ENCODE measurements at places on chromosomes 1 and 21.

DNA sequence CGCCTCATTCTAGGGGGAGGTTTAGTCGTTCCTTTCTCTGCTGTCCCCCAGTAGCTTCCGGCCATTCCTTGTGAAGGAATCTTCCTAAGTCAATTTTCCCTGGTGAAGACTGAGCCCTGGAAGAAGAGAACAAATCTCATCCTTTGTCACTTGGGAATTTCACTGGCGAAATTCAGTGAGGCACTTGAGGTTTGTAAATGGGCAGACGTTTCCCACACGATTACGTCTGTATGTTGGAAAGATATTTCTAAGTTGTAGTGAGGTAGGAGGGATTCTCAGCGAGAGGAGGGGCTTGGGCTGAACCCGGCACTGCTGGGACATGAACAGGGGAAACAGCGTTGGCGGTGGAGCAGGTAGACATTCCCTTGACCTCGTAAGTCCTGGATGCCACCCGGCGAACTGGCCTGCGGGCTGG is 47.2 kb downstream of the GALNT2 start:
- no peak for DNase-seq

GRCh38 chr1:234507626-234508387 is 28.8 kb upstream of the TARBP1 start:
- no peak for DNase-seq

- DNase-seq: no peak
These were observed 124.6 kb downstream of the RASAL2 start for GRCh38 chr1:178218550-178218949.

DNA sequence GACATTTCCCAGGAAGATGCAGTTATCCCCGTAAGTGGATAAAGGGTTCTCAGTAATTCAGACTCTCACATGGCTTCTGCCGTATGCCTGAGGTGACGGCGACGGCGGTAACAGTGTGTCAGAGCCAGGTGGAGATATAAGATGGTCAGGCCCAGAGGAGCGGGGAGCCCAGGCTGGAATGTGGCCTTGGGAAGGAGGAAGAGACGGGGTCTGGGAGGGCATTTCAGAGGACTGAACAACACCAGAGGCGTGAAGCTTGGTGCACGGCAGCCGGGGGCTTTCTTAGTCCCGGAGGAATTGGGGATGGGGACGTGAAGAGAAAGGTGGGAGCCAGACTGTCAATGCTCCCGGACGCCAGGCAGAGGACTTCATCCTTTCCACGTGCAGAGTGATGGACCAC is 1.0 kb downstream of the RER1 start:
- no peak for DNase-seq

DNA sequence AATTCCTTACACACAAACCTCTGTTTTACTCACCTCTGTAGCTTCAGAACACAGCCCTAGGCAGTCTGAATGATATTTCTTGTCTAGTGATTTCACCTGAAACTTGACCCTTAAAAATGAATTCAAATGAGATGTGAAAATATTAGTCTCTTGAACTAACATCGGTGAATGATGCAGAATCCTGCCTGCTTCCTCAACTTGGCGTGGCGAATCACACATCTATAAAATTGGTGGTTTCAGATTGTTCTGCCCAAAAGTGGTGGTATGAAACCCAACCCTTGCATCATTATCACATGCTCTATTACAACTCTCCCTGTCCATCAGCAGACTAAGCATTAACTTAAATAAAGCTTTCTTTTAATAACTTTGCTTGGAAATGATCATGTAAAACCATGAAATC is 26.9 kb upstream of the C1orf21 start:
- no peak for DNase-seq

GRCh38 chr1:182166750-182167149 is 105.2 kb upstream of the ZNF648 start:
- no peak for DNase-seq

DNA sequence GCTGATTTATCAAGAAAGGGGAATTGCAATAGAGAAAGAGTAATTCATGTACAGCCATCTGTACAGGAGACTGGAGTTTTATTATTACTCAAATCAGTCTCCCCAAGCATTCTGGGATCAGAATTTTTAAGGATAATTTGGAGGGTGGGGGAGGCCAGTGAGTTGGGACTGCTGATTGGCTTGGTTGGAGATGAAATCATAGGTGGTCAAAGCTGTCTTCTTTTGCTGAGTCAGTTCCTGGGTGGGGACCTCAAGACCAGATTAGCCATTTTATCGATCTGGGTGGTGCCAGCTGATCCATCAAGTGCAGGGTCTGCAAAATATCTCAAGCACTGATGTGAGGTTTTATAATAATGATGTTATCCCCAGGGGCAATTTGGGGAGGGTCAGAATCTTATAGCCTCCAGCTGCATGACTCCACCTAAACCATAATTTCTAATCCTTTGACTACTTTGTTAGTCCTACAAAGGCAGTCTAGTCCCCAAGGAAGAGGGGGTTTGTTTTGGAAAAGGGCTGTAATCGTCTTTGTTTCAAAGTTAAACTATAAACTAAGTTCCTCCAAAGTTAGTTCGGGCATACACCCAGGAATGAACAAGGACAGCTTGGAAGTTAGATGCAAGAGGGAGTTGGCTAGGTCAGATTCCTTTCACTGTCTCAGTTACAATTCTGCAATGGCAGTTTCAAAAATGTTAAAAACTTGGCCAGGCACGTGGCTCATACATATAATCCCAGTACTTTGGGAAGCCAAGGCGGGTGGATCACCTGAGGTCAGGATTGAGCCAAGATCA is 16.9 kb upstream of the RAB3B start:
- no peak for DNase-seq

DNA sequence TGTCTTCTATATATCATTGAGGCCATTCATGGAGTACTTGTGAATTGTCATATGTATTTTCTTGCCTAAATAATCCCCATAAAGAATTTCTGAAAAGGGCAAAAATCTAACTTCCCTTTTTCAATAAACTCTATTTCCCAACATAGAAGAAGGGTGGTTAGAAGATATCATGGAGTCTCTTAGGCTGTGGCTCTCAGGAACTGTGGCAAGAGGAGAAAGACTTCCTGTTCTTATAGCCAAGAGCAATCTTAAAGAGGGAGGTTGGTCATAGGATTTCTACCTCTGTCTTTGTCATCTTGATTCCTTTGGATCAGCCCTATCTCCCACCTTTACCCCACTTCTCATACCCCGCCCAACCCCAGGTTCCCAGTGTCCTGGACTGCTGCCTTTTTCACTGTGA is 175.8 kb downstream of the TYW3 start:
- no peak for DNase-seq

DNA sequence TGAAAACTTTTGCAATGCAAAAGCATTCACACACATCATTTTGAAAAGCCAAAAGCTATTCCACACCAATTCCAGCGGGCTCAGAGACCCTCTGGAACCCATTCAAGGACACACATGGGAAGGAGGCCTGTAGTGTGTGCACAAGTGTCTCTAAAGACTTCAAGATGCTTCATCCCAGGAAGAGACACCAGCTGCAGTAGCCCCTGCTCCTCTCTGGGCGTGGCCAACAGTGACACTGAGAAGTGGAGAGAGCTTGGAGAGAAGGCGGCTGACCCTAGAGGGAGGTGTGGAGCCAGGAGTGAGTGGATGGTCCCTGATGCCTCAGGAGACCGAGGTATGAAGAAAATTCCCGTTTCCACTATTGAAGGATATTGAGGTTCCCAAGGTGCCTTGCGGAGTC is 14.9 kb upstream of the TNNI1 start:
- DNase-seq: no peak

- no peak for DNase-seq
These were observed 72.8 kb downstream of the XCL2 start for GRCh38 chr1:168470901-168471431.

GRCh38 chr21:25561668-25562641 is 45.3 kb downstream of the MRPL39 start:
- peak; percentile 76 for DNase-seq

DNA sequence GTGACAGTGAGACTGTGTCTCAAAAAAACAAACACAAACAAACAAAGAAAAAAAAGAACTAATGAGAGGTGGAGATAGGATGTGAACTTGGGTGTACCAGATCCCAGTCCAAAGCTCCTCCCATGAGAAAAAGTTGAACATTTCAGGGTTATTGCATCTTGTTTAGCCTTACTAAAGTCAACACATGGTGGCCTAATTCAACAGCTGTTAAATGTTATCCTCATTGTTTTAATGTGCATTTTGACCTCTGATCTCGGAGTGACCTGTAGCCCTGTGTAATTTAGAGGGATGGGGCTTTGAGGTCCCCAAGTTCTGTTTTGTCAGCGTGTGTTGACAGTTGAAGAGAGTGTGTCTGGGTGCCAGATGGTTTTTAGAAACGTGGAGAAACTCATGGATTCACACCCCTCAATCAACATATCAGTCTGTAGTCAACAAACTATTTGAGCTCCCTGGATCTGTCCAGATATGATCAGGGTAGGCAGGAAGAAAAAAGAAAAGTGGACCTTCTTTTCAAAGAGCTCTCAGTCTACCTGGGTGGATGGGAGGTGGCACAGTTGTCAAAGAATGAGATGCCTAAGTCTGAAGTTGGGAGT is 34.7 kb downstream of the PTPRU start:
- no peak for DNase-seq

GRCh38 chr1:203089651-203090045 is 3.8 kb upstream of the MYOG start:
- no peak for DNase-seq

DNA sequence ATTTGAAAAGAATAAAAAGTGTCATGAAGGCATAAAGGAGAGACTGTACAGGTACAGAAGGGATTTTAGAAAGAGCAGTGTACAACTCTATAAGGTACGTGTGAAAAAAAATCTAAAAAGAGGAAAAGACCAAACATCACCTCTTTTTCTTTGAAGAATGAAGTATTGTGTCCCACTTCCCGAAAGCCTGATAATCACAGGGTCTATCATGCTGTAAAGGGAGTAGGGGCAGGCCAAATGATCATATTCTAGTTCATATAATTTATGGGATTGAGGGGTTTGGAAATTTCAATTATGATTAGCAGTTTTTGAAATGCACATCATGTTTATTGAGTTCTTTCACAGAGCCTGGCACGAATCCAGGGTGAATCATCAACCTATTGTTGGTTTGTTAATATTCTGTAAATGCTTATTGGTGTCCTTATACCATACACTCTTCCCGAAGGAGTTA is 910 bp upstream of the RERE start:
- DNase-seq: peak; percentile 16

DNA sequence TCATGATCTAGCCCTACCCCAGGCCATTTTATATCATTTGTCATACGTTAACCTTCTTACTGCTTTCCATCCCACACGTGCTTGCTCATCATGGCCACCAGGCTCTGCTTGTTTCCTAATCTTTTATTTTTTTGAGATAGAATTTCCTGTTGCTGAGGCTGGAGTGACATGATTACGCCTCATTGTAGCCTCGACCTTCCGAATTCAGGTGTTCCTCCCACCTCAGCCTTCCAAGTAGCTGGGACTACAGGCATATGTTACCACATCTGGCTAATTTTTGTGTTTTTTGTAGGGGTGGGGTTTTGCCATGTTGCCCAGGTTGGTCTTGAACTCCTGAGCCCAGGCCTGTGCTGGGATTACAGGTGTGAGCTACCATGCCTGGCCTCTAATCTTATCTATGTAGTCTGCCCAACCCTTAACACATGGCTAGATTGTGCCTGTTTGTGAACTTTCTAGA is 3.3 kb downstream of the UAP1 start:
- no peak for DNase-seq

DNA sequence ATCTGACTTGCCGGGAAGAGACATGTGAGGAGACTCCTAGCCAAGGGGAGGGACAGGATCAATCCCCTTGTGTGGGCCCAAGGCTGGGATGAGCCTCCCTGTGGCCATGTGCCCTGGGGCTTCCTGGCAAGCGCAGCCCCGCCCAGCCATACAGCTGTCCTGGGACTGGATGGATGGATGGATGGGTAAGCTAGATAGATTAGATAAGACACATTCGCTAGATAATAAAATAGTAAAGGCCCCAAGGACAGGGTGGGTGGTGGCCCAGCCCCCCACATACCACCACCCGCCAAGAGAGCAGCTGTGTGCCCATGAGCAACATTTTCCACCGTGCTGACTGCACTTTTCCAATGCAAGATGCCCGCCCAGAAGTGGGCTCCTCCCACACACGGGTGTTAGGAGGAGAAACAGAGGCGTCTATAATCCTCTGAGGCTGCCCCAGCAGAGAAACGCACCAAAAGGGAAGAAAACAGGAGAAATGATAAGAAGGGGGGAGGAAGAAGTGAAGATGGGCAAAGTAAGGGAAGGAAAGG is 25.1 kb downstream of the ZBTB17 start:
- peak; percentile 50 for DNase-seq

DNA sequence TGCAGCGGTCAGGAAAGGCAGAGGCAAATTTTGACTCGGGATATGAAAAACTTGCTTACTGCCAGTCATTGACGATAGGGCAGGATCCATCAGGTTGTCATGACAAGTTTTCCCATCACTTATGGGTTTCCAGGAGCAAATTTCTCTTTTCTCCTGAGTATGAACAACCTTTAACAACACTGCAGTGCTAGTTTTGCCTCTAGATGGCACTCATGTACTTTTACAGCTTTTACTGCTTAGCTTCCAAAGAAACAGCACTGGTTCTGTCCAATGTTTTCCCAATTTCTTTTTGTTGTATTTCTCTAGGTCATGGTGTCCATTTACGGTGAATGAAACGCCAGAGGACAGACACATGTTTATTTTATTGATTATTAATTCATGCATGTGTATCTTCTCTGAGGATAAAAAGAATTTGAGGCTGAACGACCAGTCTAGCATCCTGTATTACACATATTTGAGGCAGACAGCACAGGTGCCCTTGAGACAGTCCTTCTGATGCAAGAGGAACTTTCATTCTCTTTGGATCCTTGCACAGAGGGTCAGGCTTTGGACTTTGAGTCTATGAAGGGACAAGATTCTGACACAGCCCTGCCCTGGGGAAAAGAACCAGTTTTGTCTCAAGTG is 112.3 kb upstream of the TRABD2B start:
- DNase-seq: peak; percentile 18

GRCh38 chr1:21220815-21221214 is 44.1 kb upstream of the EIF4G3 start:
- no peak for DNase-seq

DNA sequence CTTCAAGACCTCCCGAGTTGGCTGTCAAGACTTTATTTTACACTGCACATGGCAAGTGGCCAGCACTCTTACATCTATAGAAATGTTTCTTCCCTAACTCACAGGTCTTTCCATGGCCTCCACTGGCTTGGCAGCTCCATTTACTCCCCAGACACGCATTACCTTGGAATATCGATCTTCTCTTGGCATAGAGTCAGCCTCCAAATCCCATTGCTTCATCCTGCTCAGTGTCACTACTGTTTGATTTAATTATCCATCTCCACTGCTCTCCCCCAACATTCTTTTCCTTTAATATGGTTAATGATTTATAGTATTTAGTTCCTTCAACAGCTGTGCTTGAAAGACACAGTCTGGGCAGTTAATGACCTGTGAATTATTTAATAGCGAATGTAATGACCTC is 241.2 kb upstream of the MAP1LC3C start:
- DNase-seq: no peak

Measured in CD4-positive, alpha-beta T cell treated with Interleukin-12 subunit alpha and Interleukin-12 subunit beta, for 1 hour (primary cell).